ENCODE measurements at places on chromosomes 7 and 10.

- DNase-seq = no peak
These were observed 20.5 kb downstream of the ARHGAP12 start for GRCh38 chr10:31908157-31908556.

DNA sequence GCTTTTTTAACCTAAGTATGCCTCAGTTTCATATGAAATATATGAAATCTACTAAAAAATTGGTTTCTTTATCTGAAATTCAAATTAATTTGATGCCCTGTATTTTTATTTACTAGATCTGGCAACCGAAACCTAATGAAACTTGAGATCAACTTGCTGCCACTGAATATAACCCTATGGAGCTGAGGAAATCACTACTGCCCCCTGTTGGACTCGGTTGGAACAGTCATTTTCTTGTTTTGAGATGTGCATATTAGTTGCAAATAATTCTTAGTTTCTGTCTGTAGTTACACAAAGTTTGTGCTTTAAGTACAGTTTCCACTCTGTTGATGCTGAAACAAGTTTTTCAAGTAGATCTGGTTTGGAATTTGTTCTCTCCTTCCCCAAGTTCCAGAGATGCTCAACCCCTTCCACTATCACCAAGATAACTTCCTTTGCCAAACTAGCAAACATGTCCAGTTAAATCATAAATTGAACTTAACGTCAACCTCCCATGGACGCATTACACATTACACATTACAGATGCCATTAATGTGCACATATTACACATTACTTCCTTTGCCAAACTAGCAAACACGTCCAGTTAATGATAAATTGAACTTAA lies 22.2 kb upstream of the EXOC4 start:
- peak; percentile 56 for DNase-seq

DNA sequence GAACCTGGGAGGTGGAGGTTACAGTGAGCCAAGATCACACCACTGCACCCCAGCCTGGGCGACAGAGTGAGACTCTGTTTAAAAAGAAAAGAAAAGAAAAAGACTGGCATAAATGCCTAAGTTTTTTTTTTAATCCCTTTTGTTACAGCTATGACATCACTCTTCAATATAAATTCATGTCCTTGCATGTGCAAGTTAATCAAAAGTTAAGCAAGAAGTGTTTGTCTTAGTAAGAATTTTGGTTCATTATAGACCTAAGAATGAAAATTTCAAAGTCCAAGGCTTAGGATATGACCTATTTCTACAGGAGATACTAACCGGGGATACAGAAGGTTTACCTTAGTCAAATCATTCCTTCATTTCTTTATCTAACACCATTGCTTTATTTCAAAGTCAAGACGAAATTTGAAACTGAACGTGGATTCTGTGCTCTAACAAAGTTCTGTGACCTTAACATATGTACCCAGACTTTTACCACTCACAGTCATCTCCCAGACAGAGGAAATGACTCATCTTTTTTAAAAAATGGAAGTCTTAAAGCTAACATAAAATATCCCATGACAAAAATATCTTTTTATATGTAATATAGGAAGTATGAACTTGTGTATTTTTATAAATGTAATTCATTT lies 29.3 kb upstream of the ITGB8 start:
- DNase-seq = no peak

DNA sequence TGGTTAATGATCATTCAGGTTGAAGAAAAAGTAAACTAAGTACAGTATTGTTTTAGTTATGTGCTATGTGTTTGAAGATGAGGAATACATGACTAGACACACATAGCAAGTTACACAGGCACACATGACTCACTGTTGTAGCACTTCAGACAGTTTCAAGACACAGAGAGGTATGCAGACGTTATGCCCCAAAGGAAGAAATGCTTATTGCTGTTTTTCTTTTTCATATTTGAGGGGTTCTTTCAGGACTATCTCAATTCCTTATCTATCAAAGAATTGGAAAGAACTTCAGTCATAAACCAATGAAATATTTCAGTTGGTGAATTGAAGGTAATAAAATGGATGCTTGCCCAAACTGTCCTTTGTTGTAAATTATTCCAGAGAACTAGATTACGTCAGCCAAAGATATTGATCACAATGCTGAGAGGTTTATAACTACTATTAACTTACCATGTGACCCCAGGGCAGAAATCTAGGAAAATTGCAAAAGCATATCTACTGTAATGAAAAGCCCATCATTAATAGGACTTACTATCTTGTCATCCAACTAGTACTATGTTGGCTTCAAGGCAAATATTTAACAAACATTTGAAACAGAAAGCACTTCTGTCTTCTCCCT lies 61.2 kb upstream of the CAPZA2 start:
- no peak for DNase-seq

DNA sequence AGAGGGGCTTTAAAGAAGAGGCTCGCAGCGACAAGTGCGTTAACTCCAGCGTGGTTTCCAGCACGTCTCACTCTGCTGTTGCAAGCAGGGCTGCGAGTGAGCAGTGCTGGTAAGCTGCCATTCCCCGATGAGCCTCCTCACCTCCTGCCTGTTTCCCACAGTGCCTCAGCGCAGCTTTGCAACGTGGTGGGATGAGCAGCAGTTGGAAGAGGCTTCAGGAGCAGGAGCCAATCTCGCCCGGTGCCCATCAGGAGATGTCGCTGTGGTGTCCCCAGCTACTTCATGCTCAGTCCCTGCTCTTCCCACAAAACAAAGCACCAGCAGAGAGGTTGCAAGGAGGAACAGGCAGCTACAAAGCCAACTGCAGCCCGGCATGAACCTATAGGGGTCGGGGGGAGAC lies 2.4 kb upstream of the ADARB2 start:
- no peak for DNase-seq

- peak; percentile 58 for DNase-seq
These were observed 19.7 kb upstream of the CCSER2 start for GRCh38 chr10:84308481-84309304.

GRCh38 chr7:153190452-153190851 lies 430.9 kb downstream of the ACTR3B start:
- no peak for DNase-seq

DNA sequence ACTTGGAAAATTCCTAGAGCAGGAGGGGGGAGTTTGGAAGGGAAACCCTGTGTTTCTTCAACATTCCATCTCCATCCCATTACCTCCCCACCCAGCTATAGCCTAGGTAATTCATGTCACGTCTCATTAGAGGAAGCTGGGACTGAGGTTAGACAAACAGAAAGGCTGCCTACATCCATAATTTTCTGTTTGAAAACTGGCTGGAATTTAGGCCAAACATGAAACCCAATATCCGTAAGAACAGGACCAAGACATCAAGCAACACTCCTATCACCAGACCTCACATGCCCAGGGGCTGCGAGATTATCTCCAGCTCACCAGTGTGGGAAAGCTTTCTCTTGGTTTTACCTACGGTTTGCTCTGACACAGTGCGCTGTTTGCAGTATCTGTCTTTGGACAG lies 316.3 kb downstream of the FRMD4A start:
- DNase-seq = no peak

GRCh38 chr10:44516891-44517290 lies 132.0 kb upstream of the CXCL12 start:
- DNase-seq = no peak

- DNase-seq = peak; percentile 57
These were observed 49.9 kb downstream of the PWWP2B start for GRCh38 chr10:132446661-132447445.

- no peak for DNase-seq
These were observed 435.9 kb downstream of the PLXNA4 start for GRCh38 chr7:132140341-132140740.

DNA sequence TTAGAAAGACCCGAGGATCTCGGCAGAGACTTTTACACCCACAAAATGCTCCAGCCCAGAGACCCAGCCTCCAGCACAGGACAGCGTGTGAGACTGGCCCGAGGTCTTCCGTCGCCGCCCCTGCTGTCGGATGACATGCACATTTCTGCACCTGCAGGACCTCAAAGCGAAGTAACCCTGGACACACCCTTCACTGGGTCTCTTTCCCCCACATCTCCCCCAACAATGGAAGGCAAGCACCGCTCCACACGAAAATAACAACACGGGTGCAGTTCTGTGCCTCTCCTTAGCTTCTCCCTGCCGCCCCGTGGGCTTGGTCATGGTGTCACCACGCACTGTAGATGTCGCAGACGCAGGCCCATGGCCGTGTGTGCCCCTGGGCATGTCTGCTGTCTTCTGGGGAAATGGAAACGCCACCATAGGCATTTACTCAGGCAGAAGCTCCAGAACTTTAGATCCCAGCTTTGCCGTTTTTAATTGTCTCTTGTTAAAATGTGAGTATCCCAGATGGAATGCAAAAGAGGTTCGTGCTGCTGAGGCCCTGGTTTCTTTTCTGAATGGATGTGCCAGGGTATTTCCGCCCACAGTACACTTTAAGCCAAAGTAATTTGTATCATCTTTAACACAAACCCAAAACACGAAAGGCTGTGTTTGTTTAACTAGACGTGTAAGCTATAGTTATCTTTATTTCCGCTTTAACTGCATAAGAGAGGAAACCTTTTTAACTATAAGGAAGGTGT lies 237.9 kb downstream of the MGMT start:
- no peak for DNase-seq

DNA sequence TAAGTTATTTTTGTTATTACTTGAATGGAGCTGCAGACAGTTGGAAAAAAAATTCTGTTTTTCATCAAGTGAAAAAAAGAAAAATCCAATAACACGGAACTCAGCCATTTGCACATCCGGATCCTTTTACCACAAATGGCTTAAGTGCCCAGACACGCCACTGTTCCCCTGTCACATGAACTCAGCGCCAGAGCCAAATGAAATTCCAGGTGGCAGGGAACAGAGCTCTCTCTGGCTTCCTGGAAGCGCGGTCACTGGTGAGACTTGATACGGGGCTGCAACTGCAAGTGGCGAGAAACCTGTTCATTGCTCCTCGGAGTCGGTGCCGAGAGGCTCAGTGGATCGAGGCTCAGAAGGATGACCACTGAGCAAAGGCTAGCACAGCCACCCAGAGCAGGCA lies 60.8 kb upstream of the NPTX2 start:
- DNase-seq = no peak

GRCh38 chr10:14433147-14433546 lies 102.4 kb upstream of the FRMD4A start:
- no peak for DNase-seq

- DNase-seq = no peak
These were observed 534.3 kb downstream of the PARD3 start for GRCh38 chr10:34280599-34281374.

DNA sequence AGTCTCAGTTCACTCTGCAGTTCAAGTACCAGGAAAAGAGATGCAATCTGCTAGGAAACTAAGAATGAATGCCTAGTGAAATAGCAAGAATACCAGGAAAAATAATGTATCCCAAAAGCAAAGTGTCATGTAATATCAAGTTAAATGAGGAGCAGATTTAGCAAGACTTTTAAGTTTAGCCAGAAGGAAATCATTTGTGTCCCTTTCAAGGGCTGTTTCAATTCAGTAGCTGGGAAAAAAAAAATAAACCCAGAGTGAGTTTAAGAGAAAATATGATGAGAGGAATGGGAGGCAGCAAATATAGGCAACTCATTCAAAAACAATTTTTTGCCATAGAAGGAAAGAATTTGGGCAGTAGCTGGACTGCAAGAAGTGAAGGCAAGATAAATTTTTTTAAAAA lies 135.8 kb downstream of the DGKB start:
- DNase-seq = no peak

DNA sequence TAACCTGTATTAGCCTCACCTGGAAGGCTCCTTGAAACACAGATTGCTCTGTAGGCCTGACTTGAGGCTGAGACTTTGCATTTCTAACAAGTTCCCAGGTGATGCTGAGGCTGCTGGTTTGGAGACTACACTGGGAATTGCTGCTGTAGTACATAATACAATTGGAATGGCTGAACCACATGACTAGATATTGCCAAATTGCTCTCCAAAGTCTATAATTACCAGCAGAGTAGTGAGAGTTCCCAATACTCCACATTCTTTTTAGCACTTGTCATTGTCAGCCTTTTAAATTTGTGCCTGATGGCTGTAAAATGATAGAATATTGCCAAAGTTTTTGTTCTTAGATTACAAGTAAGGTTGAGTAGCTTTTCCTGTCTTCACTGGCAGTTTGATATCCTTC lies 39.9 kb downstream of the PLEKHA8 start:
- DNase-seq = no peak

- no peak for DNase-seq
These were observed 755.2 kb downstream of the AUTS2 start for GRCh38 chr7:70353330-70353945.

DNA sequence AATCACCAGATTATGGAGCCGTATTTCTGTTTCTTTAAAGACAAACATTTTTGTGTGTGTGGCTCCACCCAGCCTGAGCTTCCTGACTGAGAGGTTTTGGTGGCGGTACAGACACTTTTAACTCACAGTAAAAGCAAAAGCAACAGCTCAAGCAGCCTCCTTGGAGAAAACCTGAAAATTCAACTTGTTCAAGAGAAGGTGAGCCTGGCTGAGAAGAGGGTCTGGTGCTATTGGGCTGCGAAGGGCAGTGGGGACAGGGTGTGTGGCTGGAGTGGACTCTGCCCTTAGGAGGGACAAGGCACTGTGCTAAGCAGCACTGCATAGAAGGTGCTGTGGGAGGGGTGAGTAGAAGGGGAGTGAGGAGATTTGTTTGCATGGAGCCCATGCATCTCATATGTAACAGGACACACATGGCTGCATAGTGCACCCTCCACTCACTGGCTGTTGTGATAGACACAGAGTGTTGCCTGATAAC lies at the start of gene GIMAP7:
Gene GIMAP7, plus strand, starts transcription at position 125 of the 475 bp plus-strand sequence. CDS start 5,103 bp downstream, outside the sequence.
- no peak for DNase-seq

GRCh38 chr10:72852508-72852907 lies 41.0 kb upstream of the OIT3 start:
- no peak for DNase-seq

- no peak for DNase-seq
These were observed 17.4 kb upstream of the SVIL start for GRCh38 chr10:29652192-29652591.

DNA sequence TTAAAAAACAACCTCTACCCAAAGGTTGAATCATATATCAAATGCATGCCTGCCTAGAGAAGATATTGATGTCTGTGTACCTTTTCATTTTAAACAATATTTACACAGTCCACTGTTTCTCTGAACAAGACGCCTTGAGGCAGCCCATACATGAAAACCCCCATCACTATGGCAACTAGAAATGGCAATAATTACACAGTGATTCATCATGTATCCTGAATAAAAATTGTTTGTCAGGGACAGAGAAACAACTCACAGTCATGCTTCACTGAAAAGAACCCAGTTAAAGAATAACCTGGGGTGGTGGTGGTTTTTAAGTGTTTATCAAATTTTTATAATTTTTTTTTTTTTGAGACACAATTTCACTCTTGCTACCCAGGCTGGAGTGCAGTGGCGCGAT lies 19.7 kb downstream of the DNAJC12 start:
- no peak for DNase-seq

DNA sequence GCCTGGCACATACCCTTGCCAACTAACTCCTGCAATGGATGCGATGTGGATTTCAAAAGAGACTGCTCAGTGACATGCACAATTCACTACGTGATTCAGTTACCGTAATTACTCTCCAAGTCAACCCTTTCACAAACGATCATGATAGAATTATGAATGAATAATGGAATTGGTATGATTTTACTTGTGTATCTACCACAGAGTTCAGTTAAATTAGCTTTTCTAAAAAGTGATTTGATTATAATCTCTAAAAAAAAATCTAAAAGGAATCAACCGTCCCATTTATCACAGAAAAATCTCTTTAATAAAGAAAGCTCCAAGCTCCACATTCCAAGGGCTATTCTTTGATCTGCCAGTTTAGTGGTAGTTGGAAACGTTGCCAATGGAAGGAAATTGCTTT lies 30.4 kb upstream of the RSU1 start:
- DNase-seq = no peak
